ENCODE measurements at places on chromosomes 13 and 19.

DNA sequence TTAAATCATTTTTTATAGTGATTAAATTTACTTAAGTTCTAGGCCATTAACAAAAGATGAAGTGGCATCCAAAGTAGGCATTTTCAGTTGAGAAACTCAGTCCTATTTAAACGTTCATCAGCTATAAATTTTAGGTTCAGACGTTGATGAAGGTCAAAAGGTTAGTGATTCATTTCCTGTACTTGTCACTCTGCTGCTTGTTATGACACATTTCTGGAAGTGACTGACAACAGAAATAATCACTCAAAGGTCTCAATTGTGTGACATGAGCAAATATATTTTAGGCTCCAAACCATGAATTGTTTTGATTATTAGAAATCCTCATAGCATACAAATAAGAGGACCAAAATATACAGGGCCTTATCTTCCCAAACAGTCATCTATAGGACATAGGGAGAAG lies 10.3 kb upstream of the EDNRB start:
- no peak for DNase-seq

GRCh38 chr19:15864824-15865223 lies 33.0 kb downstream of the CYP4F2 start:
- no peak for DNase-seq

DNA sequence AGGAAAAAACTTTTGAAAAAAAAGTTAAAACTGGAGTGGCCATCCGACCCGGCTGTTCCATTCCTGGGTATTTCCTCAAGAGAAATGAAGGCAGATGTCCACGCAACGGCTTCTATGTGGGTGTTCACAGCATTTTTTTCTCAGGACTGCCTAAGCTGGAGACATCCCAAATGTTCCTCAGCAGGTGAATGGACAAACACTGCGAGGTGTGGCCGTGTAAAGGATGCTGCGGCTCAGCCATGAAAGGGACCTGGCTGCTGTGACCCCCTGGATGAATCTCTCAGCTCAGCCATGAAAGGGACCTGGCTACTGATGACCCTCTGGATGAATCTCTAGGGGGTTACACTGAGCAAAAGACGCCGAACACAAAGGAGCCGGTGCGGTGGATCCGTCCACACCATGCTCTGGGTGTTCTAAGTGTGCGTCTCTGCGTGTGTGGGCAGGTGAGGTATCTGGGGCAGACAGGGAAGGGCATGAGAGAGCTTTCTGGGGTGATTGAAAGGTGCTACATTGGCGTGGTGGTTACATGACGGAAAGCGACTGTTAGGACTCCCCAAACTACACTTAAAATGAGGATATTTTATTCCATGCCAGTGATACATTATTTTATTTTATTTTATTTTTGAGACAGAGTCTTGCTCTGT lies 7.2 kb upstream of the ASPDH start:
- DNase-seq: no peak

- no peak for DNase-seq
Measured at GRCh38 chr13:19985219-19985556, 26.7 kb downstream of the ZMYM2 start.

GRCh38 chr13:105497597-105497996 lies 1037.9 kb downstream of the EFNB2 start:
- no peak for DNase-seq

- DNase-seq: no peak
Measured at GRCh38 chr13:40626561-40626960, 39.9 kb downstream of the FOXO1 start.

- DNase-seq: no peak
Measured at GRCh38 chr13:86986448-86986847, 684.7 kb upstream of the SLITRK5 start.

DNA sequence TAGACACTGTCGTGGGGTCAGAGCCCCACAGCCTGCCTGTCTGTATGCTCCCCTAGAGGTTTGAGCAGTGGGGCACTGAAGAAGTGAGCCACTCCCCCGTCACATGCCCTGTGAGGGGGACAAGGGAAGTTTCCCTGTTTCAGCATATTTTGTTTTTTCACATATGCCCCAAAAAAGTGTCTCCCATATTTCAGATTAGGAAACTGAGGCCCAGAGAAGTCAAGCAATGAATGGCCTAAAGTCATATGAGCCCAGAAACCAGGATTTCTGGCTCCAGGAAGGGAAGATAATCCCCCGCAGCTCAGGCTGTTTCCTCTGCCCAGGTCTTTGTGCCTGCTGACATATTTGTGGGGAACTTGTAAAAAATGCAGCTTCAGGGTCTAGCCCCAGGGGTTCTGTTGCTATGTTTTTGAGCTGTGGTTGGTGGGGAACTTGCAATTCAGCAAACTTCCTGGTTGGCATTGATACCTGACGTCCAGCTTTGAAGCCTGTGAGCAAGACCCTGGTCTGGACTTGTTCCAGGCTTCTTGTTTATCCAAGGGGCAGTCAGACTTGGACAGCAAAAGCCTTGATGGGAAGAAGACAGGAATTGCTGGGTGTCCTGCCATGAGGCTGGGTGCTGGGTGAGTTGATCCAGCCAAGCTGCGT lies 9.5 kb downstream of the RASL11A start:
- no peak for DNase-seq

GRCh38 chr13:49604570-49604969 lies 19.2 kb upstream of the RCBTB1 start:
- DNase-seq: no peak

- no peak for DNase-seq
Measured at GRCh38 chr13:29131881-29132668, 311.9 kb downstream of the MTUS2 start.

GRCh38 chr13:93462151-93462550 lies 235.5 kb downstream of the GPC6 start:
- no peak for DNase-seq

GRCh38 chr19:1220976-1221903 lies 15.7 kb downstream of the STK11 start:
- DNase-seq: no peak
